Muscle of arm (tissue), 14 donors: ENCODE measurements at places on chromosomes 7 and 10.

- no peak for DNase-seq
Measured at GRCh38 chr10:103619424-103620351, 126.2 kb downstream of the NEURL1 start.

GRCh38 chr7:130207642-130208041, at the start of gene SSMEM1:
SSMEM1 (plus strand) TSS chr7:130207860; CDS start chr7:130207911, 51 bp downstream.
- DNase-seq = no peak

GRCh38 chr7:78968951-78969350, 484.5 kb downstream of the MAGI2 start:
- DNase-seq = no peak

DNA sequence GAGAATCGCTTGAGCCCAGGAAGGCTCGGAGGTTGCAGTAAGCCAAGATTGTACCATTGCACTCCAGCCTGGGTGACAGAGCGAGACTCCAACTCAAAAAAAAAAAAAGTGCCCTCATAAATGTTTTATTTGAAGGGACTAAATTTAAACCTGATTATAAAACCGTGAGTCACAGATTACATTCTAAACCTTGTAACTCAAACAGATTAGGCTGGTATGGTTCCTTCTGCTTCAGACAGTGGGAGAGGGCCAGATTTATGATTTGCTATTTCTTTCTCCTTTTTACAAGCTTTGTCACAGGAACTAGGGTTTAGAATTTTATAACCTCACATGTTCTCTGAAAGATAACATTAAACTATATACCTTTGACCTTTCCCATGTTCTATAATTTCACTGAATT, 801.2 kb upstream of the ZWINT start:
- no peak for DNase-seq

GRCh38 chr7:155618708-155619633, 25.5 kb upstream of the RBM33 start:
- DNase-seq = no peak

GRCh38 chr7:127755521-127755920, 103.5 kb downstream of the SND1 start:
- no peak for DNase-seq

DNA sequence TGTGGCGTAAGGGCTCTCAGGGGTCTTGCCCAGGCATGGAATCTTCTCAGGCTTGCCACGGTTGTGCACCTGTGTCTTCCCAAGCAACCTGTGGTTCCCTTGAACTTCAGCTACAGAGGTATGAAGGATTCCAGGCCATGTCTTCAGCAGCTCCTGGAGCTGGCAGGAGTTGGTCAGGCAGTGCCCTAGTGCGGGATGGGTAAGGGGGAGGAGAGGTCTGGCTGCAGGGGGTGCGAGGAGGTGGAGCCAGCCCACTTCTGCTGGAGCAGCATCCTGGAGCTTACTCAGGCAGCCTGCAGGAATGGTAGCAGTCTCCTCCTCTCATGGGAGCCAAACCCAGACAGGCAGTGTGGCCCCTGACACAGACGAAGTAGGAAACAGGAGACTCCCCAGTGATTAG, 3.8 kb upstream of the TRIL start:
- DNase-seq = no peak

DNA sequence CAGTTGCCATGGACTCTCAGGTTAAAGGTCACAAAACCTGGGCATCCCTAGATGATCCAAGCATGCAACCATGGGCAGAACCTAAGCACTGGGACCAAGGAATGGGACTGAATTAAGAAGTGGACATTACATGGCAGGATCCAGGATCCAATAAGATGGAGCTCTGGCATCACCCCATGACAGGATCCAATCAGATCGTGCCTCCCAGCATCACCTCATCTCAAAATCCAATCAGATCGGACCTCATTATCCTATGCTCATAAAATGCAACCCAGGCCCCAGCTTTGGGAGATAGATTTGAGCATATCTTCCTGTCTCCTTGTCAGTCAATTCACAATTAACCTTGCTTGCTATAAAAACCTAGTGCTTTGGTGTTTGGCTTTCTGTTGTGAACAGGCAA, 616.1 kb downstream of the PARD3 start:
- no peak for DNase-seq

GRCh38 chr7:32293833-32294232, 196.3 kb downstream of the LSM5 start:
- DNase-seq = no peak

DNA sequence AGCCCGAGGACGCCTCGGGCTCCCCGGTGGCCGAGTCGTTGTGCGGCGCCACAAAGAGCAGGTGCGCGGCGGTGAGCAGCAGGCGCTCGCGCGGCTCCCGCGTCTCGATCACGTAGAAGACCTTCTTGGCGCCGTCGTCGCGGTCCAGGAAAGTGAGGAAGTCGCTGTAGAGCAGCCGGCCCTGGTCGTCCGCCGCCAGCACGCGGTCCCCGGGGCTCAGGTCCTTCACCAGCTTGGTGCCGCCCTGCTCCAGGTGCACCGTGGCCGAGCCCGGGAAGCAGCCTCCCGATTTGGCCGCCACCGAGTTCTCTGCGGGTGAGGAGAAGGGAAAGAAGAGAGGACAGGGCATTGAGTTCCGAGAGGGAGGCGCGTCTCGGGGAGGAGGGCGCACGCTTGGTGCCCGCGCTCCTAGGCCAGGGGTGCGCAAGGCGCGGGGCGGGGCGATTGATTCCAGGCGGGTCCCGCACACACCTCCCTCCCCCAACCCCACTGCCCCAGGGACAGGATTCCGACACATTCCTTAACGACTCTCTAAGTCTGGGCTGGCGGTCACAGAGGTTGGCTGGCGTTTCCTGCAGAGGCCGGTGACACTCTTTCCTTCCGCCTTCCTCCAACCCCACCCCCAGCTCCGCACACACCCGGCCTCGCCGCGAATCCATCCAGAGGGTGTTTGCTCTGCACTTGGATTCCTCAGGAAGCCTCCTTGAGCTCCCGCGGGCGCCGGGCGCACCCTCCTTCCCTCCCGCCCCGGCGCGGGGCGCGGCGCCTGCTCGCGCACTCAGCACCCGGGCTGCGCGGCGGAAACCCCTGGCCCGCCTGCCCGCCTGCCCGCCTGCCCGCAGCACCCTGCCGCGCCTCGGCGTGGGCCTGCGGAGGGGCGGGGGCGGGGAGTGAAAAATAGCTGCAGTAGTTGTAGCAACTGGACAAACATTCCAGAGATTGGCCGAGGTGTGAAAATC, 8.6 kb downstream of the SHH start:
- no peak for DNase-seq

DNA sequence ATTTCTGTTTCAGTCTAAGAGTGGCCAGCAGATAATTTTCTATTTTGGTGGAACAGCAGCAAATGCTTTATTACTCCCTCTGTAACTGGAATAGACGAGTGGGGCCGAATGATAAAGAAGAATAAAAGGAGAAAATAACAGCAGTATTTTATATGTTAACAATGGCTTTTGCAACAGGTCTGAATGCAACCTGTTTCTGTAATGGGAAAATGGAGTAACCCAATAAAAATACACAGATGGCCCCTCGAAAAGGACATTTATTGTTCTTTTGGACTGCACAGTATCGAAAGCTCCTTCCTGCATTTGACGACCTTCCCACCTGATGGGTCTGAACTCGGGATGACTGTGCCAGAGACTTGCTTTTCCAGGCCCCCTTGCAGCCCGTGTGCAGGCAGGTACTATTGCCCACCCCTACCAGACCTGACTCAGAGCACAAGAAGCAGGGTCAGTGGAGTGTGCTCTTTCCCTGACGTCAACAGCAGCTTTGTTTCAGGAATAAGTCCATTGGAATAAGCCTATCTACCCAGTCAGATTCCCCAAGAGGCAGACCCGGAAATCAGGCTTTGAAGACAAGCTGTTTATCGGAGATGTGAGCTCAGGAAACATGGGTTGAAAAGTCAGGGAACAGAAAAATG, 306.5 kb upstream of the NEBL start:
- no peak for DNase-seq

- DNase-seq = no peak
Measured at GRCh38 chr10:54496852-54497251, 304.2 kb downstream of the PCDH15 start.

- DNase-seq = no peak
Measured at GRCh38 chr7:120280743-120281142, 7.8 kb downstream of the KCND2 start.
